ENCODE measurements at places on chromosomes 7 and 10.

GRCh38 chr7:131629217-131629882, 72.9 kb upstream of the PODXL start:
- no peak for DNase-seq

- DNase-seq = no peak
Measured at GRCh38 chr7:152514771-152515105, 78.9 kb upstream of the KMT2C start.

DNA sequence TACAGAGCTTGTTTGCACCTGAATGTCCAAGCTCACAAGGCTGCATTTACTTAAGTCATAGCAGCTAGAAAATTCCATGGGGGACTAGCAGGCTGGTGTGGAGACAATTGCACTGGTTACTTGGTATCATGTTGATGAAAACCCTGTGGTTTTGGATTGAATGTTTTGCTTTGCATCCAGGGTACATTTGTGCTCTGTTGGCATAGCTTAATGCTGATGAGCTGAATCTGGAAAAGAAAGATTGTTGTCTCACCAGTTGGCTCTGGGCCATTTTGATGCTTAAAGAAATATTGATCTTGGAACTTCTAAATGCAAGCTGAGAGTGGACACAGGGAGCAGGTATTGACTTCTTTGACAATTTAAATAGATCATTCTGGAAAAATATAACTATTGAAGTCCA, 122.5 kb upstream of the MBL2 start:
- DNase-seq = no peak

- no peak for DNase-seq
Measured at GRCh38 chr7:122604251-122604650, 94.7 kb downstream of the RNF133 start.

- no peak for DNase-seq
Measured at GRCh38 chr10:80609331-80609730, 71.6 kb downstream of the SH2D4B start.

GRCh38 chr10:105189463-105189800, 548.3 kb downstream of the SORCS3 start:
- DNase-seq = no peak

DNA sequence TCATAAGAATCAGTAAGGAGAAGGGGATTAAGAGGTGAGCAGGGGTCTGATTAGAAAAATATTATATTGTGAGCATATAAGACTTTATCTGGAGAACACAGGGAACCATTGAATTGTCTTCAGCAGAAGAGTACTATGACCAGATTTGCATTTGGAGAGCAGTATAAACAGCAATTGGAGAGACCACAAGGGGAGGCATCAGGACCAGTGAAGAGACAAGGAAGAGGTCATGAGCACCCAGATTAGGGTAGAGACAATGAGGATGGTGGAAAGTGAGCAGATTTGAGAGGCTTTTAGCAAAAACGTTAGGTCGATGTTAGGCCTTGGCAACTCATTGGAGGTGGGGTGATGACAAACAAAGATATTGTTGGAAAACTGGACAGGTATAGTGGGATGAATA, 13.0 kb upstream of the SMIM30 start:
- DNase-seq = no peak

GRCh38 chr7:55570218-55570873, 2.0 kb downstream of the VOPP1 start:
- no peak for DNase-seq
